NCI-H774 (cell line): ENCODE measurements at places on chromosomes 1 and 21.

GRCh38 chr1:90802622-90803021, 85.5 kb upstream of the BARHL2 start:
- no peak for DNase-seq

DNA sequence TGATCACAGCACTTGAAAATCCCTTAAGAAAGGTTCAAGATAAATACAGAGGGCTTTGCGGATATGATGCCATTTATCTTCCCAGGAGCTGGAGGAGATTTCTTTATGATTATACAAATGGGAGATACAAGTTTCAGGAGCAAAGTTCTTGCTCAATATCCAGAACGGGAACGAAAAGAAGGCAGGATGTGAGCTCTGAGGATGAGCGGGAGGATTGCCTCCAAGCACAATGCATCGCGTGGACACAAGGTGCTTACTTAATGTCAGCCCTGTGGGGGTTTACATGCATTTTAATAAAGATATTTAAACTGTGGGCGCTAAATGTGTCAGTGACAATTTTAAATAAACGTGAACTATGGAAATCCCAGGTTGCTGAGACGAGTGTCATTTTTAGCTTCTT, 59.0 kb downstream of the SYT6 start:
- DNase-seq: no peak

GRCh38 chr1:191528275-191528674, 630.0 kb upstream of the RGS18 start:
- DNase-seq: no peak

DNA sequence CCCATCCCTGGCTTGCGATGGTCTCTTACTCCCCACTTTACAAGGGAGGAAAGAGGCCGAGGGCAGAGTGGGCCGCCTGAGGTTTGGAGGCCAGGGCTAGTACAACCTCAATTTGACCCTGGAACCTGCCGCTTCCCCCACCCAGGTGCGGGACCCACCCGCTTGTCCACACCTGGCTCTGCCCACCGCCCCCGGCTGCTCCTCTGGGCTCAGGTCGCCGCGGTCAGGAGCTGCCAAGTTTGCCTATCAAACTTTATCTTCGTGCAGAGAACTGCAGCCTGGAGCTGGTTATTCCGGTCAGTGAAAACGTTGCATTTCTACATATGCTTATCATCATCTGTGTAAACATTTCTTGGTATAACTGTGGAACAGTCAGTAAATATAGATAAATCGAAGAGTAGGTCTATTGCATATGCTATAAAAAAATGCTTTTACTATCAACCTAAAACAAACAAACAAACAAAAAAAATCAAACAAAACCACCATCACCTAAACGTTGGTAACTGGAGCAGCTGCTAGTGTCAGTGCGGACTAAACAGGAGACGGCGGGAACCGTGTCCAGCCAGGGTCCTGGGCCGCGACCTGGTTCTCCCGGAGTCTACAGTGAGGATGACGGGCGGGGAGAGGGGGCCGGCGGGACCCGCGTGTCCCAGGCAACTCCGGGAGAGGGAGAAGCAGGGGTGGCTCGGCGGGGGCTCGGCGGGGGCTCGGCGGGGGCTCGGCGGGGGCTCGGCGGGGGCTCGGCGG, 906 bp upstream of the ADARB1 start:
- DNase-seq: no peak

DNA sequence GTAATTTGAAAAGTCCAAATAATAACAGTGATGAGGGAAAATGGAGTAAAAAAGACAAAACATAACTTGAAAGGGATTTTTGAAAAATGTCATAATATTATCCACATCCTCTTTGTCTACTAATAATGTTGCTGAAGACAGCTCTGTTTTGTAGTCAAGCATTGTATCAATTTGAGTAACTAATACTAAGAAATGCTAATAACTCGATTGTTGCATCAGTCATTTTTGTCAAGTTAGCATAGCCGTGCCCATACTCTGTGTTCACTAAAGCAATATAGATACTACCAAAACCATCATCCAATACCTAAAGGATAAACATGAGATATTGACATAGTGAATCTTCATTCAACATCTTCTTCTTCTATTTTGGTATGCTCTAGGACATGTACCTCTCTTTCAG, 17.3 kb downstream of the PDC start:
- no peak for DNase-seq

DNA sequence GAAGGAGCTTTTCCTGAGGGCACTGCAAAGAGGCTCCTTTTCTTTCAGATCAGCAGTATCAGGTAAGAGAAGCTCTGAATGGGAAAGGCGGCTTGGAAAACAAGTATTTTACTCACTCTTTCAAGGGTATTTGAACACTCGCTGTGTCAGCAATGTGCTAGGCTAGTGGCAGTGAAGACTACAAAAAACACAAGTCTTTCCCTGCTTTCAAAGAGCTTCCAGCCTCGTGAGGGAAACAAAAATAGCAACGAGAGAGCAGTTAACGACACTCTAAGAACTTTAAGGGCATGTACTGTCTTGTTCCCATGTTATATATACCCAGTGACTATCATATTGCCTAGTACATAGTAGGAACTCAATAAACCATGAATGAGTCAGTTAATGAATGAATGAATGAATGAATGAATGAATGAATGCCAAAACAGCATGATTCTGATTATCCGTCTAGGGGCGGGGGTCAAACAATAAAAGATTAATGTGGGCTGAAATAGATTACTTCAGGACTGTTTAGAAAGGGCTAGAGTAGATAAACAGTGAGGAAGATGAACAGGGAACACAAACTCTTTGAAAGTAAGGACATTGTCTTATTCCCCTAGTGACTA, 14.2 kb upstream of the MCOLN3 start:
- DNase-seq: no peak

DNA sequence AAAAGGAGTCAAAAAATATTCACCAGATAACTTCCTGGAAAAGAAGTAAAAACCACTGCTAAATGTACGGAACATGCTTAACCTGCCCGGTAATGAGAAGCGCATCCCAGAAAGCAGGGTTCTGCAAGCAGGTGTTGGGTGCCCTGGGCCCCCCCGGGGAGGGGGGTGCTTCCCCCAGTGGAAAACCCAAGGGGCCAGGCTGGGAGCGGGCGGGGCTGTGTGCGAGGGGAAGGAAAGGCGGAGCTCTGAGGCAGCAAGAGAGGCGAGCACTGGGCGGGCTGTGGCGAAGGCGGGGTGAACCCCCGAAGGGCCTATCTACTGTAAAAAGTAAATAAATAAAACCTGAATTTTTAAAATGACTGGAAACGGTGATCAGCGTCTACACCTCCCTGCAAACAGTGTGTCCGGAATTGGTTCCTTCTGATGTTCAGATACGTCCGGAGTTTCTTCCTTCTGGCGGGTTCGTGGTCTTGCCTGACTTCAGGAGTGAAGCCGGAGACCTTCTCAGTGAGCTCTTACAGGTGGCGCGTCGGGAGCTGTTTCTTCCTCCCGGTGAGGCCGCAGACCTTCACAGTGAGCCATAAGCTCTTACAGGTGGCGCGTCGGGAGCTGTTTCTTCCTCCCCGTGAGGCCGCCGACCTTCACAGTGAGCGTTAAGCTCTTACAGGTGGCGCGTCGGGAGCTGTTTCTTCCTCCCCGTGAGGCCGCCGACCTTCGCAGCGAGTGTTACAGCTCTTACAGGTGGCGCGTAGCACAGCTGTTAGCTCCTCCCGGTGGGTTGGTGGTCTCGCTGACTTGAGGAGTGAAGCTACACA, 13.4 kb downstream of the FTCD start:
- DNase-seq: no peak

- no peak for DNase-seq
These were observed 45.6 kb downstream of the SUCO start for GRCh38 chr1:172578586-172578985.

GRCh38 chr1:244732851-244733450, 80.0 kb downstream of the DESI2 start:
- no peak for DNase-seq

- no peak for DNase-seq
These were observed 1.5 kb upstream of the KRTAP10-6 start for GRCh38 chr21:44593598-44594405.

DNA sequence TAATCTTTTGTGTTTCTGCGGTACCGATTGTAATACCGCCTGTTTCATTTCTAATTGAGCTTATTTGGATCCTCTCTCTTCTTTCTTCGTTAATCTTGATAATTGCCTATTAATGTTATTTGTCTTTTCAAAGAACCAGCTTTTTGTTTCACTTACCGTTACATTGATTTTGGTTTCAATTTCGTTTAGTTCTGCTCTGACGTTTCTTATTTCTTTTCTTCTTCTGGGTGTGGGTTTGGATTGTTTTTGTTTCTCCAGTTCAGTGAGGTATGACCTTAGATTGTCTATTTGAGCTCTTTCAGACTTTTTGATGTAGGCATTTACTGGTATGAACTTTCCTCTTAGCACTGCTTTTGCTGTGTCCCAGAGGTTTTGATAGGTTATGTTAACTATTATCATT, 9.4 kb downstream of the OR2M2 start:
- DNase-seq: no peak

DNA sequence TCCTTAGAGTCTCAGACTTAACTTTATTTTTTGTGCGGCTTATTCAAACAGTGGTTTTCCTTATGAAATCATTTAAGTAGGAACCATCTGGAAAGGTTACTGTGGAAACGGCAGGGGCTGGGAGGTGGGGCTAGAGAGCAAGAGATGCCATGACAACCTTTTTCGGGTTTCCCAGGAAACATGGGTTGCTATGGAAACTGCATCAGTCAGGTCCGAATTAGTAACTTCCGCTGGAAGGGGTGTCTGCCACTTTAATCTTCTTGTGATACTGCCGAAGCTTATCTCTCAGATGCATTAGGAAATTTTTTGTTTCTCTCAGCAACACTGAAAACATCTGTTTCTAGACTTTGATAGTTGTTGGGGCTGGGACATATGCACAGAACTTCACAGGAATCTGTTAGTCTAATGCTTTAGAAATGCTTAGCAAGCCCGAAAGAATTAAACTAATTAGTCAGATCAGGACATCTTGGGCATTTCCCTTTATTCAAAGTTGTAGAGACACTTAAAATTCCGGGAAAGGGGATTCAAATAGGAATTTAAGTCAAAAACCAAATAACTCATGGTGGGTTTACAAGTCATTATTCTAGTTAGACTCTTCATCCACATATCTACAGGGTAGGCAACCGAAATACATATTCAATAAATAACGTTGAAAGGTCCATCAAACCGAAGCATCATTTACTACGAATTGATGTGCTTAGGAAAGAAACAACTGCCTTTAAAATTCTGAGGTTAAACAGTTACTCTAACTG, 2.6 kb downstream of the KCNA3 start:
- no peak for DNase-seq

DNA sequence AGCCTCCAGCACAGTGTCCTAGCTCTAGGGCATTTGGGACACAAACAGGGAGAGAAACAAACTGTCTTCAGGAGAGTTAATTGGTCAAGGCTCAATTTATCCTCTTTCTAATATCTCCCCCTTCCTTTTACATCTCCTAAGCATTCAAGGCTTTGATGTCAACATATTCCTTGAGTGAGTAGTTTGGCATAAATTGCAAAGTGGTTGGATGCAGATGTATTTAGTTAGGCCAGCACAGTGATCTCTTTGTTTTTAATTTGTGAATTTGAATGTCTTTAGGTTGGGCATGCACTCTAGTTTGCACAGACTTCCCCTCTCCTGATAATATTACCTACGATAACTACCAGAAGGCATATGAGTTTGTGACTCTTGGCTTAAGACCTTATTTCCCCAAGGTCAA, 12.5 kb upstream of the OLFML2B start:
- DNase-seq: no peak

DNA sequence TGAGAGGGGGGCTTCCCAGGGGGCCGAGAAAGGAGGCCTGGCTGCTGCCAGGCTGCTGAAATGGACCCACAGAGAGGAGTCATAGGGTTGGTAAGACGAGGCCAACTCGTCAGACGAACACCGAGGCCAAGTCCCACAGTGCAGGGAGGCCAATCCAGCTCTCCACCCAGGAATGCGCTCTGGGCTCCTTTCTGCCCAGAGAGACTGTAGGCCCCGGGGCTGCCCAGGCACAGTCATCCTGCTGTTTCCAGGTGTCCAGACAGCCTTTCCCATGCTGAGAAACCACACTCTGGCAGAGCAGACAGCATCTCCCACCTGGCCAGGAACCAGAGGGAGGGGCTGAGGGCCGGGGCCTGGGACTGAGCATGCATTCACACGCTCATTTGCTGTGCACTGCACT, 26.7 kb upstream of the RSPO1 start:
- no peak for DNase-seq

- no peak for DNase-seq
These were observed 31.1 kb upstream of the DNASE2B start for GRCh38 chr1:84367219-84367618.
